NCI-H1048 (cell line): ENCODE measurements at places on chromosomes 6 and 20.

- no peak for DNase-seq
These were observed 41.0 kb downstream of the PLEKHG1 start for GRCh38 chr6:150640556-150641209.

GRCh38 chr6:151493161-151493803 is 535 bp upstream of the CCDC170 start:
- DNase-seq = no peak

- DNase-seq = no peak
These were observed 606.5 kb upstream of the NOX3 start for GRCh38 chr6:156062091-156062563.

GRCh38 chr6:137206577-137206976 is 12.6 kb downstream of the IFNGR1 start:
- no peak for DNase-seq

GRCh38 chr6:73719046-73719445 is 23.0 kb downstream of the CD109 start:
- DNase-seq = no peak

- DNase-seq = no peak
These were observed 9.1 kb downstream of the HIVEP2 start for GRCh38 chr6:142935553-142936517.
